ENCODE measurements at places on chromosomes 2 and 18. TPM values are rescaled to one million over a fixed set of nuclear protein-coding genes. Genes with fewer than 3 reads are reported as not detected.

The GKN1 gene
- not detected for total RNA-seq

DNA sequence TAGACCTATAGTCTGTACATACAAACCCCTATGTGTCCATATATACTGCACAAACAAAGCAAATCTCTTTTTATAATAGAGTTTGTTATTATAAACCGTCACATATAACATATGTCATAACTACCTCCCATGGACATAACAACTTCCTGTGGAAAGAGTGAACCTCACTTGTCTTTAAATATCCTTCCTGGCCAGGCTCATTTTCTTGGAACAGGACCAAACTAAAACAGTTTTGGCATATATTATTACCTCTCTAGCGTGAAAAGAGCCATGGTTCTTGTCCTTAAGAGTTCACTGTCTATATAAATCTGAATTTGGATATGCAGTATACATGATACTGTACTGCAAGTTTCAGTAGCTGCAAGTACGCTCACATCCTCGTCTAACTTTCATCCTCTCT, 28.3 kb upstream of the DNAJC27 start:
- peak; percentile 22 for DNase-seq

GRCh38 chr2:40820319-40820718, 368.4 kb upstream of the SLC8A1 start:
- no peak for DNase-seq

The CCT7 gene
- total RNA-seq, result 453 TPM

The ONECUT2 gene
- under 0.01 TPM for total RNA-seq

The CXCR1 gene
- not detected for total RNA-seq

DNA sequence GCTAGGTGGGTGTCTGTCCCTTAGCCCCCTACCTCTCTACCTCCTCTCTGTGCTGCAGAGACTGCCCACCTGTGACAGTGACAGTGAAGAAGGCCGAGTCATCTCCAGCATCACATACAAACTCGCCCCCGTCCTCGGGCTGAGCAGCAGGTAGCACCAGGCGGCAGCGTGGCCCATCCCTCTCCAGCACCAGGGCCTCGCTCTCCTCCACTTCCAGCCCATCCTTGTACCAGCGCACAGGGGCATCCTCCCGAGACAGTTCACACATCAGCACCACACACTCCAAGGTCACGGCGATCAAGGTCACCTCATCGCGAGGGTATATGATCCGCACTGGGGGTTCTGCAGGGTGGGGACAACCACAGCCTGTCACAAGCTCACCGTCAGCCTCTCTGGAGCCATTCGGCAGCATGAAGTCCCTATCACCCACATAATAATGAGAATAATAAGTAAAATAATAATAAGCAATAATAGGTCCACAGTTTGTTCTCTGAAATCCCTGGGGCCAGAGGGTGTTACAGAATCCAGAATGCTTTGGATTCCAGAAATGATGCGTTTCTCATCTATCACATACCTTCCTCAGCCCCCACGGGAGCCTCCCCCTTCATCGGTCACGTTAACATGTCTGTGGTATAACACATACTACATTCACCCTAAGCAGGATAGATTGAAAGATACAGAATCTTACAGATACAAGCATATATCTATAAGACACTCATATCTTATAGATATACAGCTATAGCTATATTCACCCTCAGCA, 12.0 kb downstream of the OBSL1 start:
- no peak for DNase-seq

The SP9 gene
- not detected for total RNA-seq

- DNase-seq, result peak; percentile 63
Observed at GRCh38 chr2:216339456-216340279, 32.6 kb downstream of the MARCHF4 start.

The DPP10 gene
- not detected for total RNA-seq

The DOK1 gene
- total RNA-seq, result 21.5 TPM

The THAP4 gene
- total RNA-seq, result 37.8 TPM

- DNase-seq, result peak; percentile 35
Observed at GRCh38 chr2:127453392-127454171, 35.4 kb downstream of the PROC start.

DNA sequence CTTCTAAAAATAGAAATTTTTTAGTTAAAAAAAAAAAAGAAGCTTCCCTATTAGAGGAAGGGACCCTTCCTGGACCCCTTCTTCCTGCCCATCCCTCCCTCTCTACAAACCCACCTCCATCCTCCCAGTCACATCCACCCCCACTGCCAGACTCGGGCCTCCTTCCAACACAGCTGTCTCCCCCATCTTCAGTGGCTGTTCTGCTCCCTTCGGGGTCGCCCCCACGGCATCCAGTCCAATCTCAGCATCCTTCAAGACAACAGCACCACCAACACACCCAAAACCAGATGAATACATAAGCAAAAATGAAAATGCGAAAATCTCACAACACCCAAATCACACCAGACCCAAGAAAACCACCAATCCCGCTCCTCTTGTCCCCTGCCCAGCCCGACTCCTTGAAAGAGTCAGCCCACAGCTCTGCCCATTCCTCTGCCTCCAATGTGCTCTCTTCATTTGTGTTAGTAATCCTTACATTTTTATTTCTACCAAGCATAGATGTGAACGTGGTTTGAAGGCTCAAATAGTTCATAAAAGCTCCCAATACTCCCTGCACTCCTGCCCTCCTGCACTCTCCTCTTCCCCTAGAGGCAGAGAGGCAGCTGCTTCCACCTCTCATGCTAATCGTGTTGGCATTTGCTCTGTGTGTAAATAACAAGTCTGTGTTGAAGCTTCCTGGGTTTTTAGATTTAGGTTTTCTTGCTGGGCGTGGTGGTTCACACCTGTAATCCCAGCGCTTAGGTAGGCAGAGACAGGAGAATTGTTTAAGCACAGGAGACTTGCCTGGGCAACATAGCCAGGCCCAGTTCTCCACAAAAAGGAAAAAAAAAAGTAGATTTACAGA, 37.0 kb downstream of the MAL start:
- no peak for DNase-seq

GRCh38 chr2:127365211-127365643, 22.5 kb downstream of the MAP3K2 start:
- no peak for DNase-seq

DNA sequence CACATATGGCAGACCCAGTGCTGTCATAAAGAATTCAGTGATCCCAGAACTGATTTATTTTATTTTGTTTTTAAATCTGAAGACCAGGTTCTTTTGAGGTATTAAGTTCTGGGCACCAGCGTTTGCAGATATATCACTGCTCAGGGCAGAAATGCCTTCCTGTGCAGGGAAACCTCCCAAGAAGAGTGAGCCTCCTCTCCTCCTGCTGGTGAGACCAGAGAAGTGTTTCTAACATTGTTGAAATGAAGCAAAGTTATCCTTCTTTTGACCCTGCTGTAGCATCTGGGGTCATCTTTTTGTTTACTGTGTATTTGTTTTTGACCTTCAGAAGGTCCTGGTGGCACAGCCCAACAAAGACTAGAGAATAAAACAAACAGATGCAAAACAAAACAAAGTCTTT, 94.0 kb downstream of the AQP4 start:
- no peak for DNase-seq

The IL36A gene
- not detected for total RNA-seq

GRCh38 chr18:8635087-8635486, 25.9 kb downstream of the RAB12 start:
- DNase-seq, result peak; percentile 87

The STAMBP gene
- total RNA-seq, result 25.4 TPM

The HOXD12 gene
- total RNA-seq, result not detected

DNA sequence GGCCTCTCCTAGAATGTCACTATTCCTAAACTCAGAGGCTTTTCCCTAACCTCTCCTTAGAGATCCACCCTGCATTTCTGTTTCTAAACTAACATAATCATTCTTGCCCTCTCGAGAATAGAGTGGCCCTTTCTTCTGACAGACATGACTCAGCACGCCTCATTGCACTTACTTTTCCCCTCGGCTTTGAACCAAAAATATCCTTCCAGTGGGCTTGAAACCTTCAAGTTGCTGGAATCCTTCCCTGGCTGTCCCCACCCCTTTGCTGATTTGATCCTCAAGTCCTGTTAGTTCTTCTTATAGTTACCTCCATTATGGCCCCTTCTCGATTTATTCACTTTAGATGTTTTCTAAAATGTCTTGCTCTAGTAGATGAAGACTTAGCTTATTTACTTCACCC, 158.0 kb downstream of the LTBP1 start:
- DNase-seq, result peak; percentile 53

GRCh38 chr18:1392865-1393734, 488.4 kb downstream of the ADCYAP1 start:
- DNase-seq, result no peak

The IL1F10 gene
- total RNA-seq, result not detected

The MALL gene
- 39.3 TPM for total RNA-seq

All from dermis blood vessel endothelial cell (primary cell).